ENCODE measurements at places on chromosomes 1 and 21.

- DNase-seq: no peak
Observed at GRCh38 chr1:224880593-224881307, 48.7 kb upstream of the DNAH14 start.

GRCh38 chr1:41765152-41765551 lies 153.6 kb downstream of the HIVEP3 start:
- no peak for DNase-seq

GRCh38 chr1:10873189-10873588 lies 76.7 kb upstream of the CASZ1 start:
- DNase-seq: no peak

DNA sequence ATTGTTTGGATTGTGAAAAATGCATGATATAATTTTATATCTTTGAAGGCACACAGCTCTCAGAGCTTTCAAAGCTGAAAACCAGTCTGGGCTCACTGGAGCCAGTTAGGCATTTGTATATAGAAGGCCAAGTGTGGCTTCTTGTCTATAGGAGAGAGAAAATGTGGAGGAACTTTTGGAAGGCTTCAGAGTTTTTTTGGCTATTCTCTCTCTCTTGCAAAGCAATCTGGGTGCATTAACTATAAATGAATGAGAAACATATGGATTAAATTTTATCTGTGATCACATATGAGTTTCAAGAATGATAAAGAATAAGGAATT lies 216.7 kb upstream of the HOOK1 start:
- no peak for DNase-seq

DNA sequence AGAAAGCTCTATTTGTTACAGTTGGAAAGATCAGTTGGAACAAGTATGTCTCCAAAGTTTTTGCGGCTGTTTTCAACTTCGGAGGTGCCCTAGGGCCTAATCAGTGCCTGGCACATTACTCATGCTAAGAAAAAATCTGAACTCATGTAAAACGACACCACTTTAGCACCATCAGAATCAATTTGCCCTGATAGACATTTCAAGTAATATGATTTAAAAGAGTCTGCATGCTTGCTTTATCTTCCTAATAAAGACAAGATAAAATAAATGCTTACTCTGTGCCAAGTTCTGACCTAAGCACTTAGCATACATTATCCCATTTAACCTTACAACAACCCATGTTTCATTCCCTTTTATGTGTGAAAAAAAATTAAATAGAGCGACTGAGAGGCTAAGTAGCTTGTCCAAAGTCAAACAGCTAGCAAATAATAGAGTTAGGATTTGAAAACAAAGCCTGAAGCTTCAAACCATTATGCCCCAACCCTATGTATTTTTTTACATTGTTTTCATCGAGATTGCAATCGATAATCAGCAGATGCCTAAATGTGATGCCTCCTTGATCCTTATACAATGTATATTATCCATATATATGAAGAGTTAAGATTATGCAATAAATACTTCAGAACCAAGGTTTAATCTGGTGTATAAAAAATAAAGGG lies 91.3 kb downstream of the DENND1B start:
- DNase-seq: no peak

DNA sequence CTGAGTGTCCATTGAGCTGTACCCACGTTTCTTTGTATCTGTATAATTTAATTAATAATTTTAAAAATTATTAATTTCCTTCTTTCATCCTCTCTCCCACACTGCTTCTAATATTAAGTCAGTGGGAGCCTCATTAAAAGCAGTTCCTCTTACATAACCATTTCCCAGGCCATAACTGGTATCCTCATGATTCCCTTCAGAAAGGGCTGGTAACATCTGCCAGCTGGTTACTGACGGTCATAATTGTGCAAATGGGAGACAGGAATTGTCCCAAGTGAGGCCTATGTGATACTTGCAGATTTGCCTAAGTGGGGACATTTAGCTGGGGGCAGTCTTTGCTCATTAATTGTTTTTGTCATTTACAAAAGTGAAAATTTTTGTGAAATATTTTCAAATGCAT lies 69.0 kb upstream of the SPAG17 start:
- no peak for DNase-seq

- DNase-seq: no peak
Observed at GRCh38 chr21:43825936-43826622, 36.7 kb downstream of the RRP1 start.

DNA sequence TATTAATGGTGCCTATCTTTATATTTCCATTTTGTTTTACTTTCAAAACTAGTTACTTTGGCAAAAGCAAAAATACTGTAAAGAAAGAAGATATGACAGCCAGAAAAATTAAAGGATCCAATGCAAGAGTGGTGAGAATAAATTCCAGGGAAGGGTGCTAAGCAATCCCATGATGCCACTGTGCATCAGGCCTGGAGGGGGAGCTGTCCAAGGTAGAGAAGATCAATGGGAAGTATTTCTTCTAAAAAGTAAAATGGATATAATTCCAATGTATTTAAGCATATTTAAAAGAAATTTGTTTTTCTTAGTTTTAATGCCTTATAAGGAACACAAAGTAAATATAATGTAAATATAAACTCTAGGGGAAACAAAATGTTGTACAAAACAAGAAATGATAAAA lies 1382.2 kb upstream of the B3GALT2 start:
- DNase-seq: no peak

DNA sequence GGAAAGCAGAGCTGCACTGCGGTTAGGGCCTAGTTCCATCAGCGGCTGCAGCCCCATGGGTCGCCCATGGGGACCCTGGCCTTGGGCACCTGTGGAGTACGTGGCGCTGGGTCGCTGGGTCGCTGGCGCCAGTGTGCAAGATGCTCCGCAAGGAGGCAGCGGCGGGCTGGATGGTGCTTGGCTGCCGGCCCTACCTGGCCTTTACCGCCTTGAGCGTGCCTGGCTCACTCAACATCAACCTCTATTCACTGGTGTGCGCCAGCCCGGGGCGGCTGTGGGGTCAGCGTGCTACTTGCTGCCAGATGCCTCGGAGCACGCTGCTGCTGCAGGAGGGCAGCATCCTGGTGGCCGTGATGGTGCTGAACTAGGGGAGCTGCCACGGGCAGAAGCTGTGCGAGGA lies 85.1 kb upstream of the RHOU start:
- DNase-seq: no peak

GRCh38 chr1:45244660-45245059 lies 38.3 kb upstream of the ZSWIM5 start:
- DNase-seq: no peak

DNA sequence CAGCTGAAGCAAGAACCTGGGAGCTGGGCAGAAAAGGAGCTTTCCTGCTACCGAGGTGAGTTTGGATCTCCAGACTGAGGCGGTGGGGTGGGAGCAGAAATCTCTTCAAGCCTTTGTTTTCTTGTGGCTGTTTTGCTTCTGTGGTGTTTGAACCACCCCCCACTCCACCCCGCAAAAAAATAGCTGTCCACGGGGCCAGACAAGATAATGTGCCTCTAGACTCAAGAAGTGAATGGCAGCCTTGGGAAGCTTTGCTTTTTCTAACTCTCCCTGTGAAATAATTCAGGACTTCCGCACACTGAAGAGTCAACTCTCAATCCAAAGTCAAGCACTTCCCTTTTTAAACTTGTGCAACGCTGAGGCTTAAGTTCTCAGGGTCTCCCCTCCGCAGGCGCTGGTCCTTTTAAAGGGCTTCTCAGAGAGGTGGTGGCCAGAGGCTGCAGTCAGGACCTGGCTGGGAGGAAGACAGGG lies 159.6 kb upstream of the COA6 start:
- DNase-seq: no peak

- no peak for DNase-seq
Observed at GRCh38 chr1:189921613-189922012, 556.1 kb downstream of the BRINP3 start.

DNA sequence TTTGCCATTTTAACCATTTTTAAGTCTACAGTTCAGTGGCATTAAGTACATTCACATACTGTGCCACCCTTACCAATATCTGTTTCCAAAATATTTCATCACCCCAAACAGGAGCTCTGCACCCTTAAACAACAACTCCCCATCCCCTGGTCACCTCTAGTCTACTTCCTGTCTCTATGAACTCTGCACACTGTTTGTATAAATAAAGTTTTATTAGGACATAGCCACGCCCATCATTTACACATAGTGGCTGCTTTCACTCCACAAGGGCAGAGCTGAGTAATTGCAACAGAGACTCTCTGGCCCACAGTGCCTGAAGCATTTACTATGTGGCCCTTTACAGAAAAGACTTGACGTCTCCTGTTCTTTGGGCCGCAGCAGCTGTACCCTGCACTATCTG lies 30.1 kb downstream of the KCNAB2 start:
- no peak for DNase-seq

DNA sequence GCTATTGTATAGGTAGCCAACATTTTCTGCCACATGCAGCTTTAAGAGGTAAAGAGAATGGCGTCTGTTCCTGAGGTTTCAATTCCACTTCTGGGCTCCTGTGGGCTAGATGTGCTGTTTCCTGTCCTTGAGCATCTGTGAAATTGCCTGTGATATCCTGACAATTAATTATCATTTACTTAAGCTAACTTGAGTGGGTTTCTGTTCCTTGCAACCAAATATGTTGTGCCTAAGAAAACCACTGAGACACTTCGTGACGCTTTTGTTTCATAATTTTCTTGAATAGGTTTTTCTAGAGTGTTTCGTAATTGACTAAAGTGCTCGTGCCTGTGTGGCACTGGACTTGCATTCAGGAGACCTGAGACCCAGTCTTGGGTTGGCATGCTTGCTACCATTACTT lies 127.3 kb upstream of the POU3F1 start:
- DNase-seq: no peak

GRCh38 chr1:62384276-62385005 lies 52.4 kb upstream of the USP1 start:
- DNase-seq: peak; percentile 85

GRCh38 chr1:30084909-30085571 lies 638.3 kb downstream of the MATN1 start:
- no peak for DNase-seq

GRCh38 chr1:80050523-80050922 lies 1044.0 kb upstream of the ADGRL4 start:
- DNase-seq: no peak

- no peak for DNase-seq
Observed at GRCh38 chr21:45560106-45561021, 18.1 kb upstream of the SLC19A1 start.

DNA sequence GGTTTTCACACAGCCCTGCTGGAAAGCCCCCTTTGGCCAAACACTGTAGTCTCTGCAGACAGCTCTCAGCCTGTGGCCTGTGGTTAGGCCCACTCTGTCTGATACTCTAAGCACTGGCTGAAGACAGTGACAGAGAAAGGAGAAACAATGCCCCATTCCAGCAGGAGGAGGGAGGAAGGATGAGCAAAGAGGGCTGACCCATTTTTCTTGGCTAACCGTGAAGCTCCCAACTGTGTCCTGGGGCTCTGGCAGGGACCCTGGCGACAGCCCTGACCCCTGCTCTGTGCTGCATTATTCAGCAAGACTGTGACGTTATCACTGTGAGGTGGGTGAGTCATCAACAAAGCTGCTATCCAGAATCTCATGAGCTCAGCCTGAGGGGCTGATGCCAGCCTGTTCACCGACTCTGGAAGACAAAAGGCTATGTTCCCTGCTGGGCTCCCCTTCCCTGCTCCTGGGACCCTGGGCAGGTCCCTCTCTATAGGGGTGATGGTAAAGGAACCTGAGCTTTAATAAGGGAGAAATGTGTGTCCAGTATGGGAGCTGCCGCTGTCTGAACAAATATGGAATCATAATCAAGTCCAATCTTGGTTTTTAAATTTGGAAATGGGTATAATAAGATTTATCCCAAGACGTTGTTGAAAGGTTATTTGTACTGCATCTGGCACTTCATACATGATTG lies 107.0 kb downstream of the RHOU start:
- no peak for DNase-seq

DNA sequence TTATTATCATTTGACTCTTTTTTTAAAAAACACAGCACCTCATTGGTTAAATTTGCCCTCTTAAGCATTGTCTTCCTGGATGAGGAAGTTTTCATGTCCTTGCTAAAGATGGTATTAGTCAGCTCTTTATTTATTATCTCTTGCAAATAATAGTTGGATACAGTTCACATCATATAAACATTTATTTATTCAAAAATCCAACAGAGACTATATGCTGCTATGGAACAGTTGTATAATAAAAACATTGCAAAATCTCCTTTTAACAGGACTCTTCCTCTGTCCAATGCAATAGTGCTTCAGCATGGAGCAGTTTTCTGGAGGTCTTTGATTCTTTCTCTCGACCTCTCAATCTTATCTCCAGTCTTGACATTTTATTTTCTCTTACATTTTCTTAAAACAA lies 49.5 kb upstream of the VCAM1 start:
- no peak for DNase-seq

DNA sequence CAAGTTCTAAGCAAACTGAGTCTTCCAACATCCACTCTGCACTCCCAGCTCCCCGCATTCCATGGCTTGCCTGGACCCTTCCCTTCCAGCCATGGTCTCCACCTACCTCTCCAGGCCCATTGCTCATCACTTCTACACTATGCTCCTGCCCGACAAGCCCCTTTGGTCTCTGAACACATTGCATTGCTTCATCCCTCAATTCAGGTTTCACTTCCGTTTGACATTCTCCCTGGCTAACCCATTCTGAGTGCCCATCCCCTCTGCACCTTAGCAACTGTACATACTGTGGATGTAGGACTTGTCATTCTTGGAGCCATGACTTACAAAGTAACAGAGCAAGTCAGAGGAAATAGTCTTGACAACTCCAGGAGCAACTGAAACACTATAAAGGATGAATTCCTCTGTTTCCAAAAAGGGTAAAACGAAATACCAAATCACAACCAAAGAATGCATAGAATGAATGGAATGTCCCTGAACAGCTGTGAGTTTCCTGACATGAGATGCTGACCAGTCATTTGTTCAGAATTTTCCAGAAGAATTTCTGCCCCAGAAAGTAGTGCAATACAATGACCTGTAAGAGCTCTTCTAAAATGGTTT lies 66.7 kb downstream of the KCNJ6 start:
- DNase-seq: peak; percentile 85

DNA sequence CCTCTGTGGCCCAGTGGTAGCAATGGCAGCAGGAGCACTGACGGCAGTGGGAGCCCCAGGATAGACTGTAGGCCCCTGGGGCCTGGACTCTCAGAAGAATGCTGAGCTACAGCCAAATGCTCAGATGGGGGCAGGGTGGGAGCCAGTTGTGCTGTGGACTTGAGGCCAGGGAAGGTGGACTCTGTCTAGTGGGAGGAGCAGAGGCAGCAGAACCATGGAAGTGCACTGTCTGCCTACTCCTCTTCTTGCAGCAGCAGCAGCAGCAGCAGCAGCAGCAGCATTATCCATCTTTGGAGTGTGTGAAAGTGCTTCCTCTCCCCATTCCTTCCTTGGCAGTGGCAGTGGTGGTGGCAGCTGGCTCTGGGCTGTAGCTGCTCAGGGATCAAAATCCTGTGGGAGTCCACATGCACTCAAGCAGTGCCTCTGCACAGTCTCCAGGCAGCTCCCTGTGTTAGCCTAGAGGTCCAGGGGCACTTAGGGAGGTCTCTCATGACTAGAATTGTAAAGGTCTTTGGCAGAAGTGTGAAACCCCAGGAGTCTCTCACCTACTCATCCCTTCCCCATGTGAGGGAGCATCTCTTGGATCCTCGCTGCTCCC lies 917.9 kb upstream of the B3GALT2 start:
- no peak for DNase-seq
